ENCODE measurements at places on chromosomes 16 and 17.
A peak's percentile ranks its signal among the peaks of the same experiment; 100 is the strongest.

GRCh38 chr17:17221329-17221728 lies 15.2 kb upstream of the PLD6 start:
- no peak for DNase-seq

DNA sequence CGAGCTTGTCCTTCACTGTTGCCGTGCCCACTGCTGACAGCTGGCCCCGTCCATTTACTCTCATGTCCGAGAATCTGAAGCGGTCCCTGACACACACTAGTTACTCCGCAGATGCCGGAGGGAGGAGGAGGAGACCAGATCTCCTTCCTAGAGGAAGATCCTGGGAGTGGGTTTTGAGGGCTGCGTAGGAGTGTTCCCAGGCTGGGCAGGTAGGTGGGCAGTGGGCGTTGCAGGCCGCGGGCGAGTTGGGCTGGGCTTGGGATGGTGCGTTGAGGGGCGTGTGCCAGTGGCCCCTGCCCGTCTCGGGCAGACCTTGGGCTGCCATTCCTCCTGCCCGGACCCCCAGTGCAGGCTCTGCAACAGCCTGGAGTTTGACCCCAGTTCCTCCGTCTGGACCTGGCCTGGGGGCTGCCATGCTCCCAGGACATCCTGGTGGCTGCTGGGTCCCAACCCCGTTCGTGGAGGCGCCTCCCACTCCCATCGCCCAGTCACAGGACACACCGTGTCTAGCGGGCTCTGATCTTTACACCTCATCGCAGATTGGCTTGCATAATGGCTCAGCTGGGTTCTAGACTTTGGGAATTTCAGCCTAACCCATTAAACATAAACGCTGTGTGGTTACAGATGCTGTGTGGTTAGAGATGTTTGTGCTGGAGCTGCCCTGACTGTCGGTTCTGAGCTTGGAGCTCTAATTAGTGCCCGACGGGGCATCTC lies 22.8 kb downstream of the CACNA1H start:
- no peak for DNase-seq

GRCh38 chr16:86133847-86134375 lies 234.9 kb downstream of the IRF8 start:
- no peak for DNase-seq

DNA sequence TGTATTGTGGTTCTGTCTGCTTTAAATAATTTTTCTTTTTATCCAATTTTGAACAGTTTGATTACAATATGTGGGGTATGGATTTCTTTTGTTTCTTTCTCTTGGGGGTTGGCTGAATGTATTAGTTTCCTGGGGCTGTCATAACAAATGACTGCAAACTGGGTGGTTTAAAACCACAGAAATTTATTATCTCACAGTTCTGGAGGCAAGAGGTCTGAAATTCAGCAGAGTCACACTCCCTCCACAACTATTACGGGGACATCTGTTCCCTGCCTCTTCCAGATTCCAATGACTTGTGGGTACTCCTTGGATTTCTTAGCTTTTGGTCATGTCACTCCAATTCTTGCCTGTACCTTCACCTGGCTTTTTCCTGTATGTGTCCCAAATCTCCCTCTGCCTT lies 23.7 kb downstream of the COX11 start:
- no peak for DNase-seq

DNA sequence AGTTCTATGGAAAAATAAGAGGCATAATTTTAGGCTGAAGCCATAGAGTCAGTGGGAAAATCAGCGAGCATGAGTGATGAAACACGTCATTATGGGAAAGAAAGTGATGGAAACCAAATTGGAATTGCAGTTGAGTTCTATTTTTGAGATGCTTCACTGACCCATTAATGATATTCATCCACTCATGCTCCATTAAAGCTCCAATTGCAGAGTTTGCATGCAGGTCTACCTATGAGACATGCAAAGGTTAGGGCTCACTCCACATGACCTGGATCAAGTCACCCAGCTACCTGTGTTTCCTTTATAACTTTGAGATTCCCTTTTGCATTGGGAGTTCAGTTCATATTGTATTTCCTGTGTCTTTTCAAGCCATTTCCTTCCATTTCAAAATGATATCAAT lies 8.0 kb upstream of the KRTAP2-4 start:
- no peak for DNase-seq

DNA sequence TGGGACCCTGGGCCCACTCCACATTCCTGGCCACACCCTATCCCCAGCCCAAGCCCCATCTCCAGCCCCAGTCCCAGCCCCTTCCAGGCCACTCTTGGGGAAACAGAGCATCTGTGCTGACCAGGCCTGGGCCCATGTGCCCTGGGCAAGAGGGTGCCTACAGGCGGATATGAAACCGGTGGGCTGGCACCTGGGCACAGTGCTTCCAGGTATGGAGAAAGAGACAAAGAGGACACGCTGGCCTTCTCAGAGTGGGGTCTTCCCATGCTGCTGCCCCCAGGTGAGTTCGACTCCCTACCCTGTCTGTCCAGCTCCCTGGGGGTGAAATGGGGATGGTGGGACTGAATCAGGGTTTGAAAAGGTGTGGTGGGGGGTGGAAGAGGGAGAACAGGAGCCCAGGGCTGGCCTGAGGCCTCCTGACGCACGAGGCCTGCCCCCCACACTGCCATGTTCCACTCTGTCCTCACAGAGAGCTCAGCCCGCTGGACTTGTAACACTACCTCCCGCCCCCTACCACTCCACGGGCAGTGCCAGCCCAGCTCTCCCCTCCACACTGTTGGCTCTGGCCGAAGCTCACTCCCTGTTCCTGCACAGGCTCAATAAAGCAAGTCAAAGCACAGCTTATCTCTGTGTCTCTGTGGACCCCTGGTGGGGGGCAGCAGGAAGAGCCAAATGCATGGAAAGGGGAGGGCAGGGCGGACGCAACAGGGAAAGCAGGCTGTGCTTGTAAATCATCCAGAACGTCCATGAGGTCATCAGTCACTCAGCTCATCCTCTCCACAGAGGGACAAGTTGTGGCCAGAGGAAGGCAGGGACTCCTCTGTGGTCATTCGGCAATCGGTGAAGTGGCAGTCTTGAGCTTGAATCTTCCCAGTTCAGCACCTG lies 71.1 kb upstream of the TMEM97 start:
- DNase-seq = no peak

DNA sequence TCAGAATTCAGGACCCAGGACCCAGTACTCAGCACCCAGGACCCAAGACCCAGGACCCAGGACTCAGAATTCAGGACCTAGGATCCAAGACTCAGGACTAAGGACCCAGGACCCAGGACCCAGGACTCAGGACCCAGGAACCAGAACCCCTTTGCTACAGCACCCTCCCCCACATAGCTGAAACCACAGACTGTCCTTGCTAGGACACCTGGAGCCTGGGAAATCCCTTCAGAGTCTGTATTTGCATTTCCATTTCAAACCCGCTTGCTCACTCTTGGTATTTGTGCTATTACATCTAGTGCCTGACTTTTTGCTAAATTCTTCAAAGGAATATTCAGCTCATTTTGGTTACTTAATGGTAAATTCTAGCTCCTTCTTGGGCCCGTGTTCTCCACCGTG lies 275.8 kb upstream of the MAF start:
- no peak for DNase-seq

GRCh38 chr17:76734080-76734840 lies 2.9 kb downstream of the SRSF2 start:
- DNase-seq = no peak

- no peak for DNase-seq
Measured at GRCh38 chr16:81647527-81647926, 131.6 kb upstream of the PLCG2 start.

- no peak for DNase-seq
Measured at GRCh38 chr16:88295671-88296436, 86.9 kb upstream of the ZNF469 start.

GRCh38 chr17:56629531-56630075 lies 36.1 kb downstream of the NOG start:
- DNase-seq = peak; percentile 14

DNA sequence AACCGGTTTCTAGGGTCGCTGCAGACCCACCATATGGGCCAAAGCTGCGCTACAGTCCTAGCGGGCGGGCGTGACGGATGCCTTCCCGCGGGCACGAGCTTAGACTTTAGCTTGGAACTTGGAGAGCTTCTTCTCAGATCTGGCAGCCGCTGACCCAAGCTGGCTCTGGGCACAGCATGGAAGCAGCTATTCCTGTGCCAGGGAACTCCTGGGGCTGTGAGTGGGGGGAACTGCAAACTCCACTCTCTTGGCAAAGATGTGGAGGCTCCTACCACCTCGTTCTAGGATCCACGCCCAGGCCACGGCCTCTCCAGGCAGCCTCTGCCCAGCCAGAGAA lies 8.8 kb downstream of the FAAP100 start:
- no peak for DNase-seq

GRCh38 chr16:89623511-89624261 lies 10.2 kb downstream of the DPEP1 start:
- no peak for DNase-seq

- no peak for DNase-seq
Measured at GRCh38 chr16:50259334-50260205, 6.8 kb upstream of the ADCY7 start.

GRCh38 chr16:10305912-10306311 lies 79.9 kb upstream of the ATF7IP2 start:
- DNase-seq = no peak

GRCh38 chr17:10857976-10858375 lies 20.1 kb upstream of the PIRT start:
- no peak for DNase-seq

DNA sequence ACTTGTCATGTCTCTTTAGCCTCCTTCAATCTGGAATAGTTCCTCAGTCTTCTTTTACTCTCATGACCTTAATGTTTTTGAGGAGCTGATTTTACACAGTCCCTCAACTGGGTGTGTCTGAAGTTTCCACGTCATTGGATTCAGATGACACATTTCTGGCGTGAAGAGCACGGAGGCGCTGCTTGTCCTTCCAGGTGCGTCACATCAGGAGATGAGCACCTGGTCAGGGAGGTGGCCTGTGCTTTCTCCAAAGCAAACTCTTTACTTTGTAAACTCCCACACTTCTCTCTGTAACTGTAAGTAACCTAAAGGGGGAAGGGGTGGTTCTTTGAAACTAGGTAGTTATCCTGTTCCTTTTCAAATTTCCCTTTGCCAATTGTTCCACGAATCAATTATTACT lies 52.5 kb upstream of the MNT start:
- DNase-seq = no peak

DNA sequence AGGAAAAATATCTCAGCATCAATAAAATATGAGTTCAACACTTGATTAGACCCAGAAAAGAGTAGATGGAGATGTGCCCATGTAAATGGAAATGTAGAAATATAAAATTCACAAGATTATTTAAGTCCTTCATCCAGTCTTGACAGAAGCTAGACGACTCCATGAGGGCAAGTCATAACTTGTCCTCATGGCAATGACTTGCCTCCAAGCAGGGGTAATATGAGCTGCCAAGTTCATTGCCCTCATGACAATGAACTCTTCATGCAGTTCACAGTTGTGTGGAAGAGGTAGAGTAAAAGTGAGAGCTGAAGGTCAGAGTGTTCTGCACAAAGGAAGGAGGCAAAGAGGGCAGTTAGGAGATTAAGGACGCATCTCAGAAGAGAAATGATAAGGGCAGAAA lies 22.3 kb downstream of the CDH11 start:
- DNase-seq = no peak

- DNase-seq = no peak
Measured at GRCh38 chr17:79162012-79162963, 87.7 kb downstream of the ENGASE start.

DNA sequence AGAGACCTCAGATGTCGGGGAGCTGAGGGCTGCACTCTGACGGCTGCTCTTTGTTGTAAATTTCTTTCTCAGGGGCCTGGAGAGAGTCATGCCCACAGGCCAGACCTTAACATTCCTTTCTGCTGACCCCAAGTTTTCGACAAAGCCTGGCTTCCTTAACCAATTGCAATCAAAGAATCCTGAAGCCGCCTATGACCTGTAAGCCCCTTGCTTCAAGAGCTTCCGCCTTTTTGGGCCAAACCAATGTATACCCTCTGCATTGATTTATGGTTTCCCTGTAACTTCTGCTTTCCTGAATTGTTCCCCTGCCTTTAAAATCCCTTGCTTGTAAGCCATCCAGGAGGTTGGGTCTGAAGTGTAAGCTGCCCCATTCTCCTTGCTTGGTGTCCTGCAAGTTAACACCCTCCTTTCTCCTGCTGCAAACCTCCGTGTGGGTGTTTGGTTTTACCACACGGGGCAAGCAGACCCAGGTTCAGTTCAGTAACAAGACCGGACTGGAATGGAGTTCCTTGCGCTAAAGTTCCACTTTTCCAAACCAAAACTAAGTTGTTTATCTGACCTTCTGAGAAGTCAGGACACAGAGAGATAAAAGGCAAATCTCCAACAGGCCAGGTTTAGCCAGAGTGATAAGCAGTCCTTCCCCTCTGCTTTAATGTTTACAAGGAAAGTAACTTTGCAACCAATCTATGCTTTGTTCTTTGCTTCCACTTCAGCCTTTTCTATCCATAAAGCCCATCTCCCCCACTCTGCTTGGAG lies 141.6 kb downstream of the KCNJ12 start:
- no peak for DNase-seq

- DNase-seq = no peak
Measured at GRCh38 chr17:32256012-32256700, 9.5 kb upstream of the RHBDL3 start.

- DNase-seq = no peak
Measured at GRCh38 chr17:2949469-2950044, 113.8 kb downstream of the OR1D5 start.

DNA sequence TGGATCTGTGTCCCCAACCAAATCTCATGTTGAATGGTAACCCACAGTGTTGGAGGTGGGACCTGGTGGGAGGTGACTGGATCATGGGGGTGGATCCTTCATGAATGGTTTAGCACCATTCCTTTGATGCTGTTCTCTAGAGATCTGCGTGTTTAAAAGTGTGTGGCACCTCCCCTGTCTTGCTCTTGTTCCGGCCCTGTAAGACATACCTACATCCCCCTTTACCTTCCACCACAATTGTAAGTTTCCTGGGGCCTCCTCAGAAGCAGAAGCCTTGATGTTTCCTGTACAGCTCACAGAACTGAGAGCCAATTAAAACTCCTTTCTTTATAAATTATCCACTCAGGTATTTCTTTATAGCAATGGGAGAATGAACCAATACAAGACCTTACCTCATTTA lies 257.7 kb downstream of the XYLT1 start:
- no peak for DNase-seq

DNA sequence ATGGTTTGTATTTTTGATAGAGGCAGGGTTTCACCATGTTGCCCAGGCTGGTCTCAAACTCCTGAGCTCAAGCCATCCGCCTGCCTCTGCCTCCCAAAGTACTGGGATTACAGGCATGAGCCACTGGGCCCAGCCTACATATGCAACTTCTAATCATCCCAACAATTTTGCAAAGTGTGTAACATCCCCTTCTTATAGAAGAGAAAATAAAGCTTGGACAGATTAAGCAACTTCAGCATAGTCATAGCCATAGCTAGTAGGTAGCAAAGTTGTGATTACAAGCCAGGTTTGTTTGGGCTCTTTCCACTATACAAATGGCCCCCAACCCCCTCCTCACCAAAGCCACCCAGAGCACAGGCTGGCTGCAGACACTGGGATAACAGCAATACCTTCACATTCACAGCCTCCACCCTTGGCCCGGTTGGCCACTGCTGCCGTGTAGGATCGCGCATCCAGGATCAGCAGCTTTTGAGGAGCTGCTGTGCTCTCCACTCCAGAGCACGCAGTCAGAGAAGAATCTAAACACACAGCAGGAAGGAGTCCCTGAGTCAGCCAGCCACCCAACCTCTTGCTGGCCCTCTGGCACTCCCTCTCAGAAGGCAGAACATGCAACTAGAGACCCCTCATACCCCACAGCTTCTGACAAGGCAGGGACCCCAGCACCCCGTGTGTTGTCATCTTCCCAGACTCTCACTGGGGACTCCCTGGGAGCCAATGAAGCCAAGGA lies 7.9 kb downstream of the MTMR4 start:
- DNase-seq = no peak

GRCh38 chr17:66143657-66144282 lies 48.2 kb downstream of the CEP112 start:
- no peak for DNase-seq

All from CD4-positive, alpha-beta T cell treated with Interleukin-1 beta for 1 hour (primary cell).